ENCODE measurements at places on chromosomes 7 and 10.

DNA sequence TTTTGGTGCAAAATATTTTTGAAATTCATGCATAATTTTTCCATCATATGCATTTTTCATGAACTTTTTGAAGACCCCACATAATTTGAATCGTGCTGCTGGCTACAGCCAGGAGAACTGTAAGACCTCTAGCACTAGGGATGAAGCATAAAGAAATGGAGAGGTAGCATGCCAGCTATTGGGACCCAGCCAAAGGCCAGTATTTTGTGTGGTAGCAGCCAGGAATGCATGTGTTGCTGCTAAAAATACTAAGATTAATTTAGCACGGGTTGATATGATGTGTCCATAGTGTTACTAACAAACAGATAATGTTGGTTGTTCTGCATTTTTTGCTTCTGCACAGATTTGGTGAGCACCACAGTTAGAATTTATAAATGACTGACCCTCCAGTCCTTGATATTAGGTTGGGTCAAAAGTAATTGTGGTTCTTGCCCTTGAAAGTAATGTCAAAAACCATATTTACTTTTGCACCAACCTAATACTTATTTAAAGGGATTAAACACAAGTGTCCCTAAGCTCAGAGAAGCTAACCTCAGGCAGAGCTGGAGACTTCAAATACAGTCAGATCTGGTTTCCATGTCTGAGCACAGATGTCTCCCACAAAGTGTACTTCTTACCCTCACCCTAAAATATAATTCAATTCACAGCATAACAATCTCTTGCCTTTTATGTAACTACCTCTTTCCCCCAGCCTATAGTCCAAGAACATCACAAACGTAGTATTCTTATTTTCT, 54.1 kb upstream of the NPSR1 start:
- DNase-seq = no peak

- DNase-seq = no peak
Observed at GRCh38 chr7:94364816-94365215, 29.9 kb upstream of the COL1A2 start.

DNA sequence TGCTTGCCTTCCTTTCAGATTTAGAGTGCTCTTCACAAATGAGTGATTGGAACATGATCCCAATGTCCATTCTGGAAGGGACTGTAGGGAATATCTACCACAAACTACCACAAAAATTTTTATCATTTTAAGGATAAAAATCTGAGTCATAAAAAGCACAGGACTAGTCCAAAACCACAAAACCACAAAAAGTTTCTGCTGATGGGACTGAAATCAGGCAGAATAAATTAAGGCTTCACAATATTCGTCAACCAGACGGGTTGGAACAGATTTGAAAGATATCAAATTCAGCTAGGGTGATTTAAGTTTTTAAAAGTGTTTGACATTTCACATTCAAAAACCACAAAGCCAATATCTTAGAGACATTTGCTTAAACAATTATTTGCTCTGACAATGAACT, 100.1 kb upstream of the PTN start:
- no peak for DNase-seq

DNA sequence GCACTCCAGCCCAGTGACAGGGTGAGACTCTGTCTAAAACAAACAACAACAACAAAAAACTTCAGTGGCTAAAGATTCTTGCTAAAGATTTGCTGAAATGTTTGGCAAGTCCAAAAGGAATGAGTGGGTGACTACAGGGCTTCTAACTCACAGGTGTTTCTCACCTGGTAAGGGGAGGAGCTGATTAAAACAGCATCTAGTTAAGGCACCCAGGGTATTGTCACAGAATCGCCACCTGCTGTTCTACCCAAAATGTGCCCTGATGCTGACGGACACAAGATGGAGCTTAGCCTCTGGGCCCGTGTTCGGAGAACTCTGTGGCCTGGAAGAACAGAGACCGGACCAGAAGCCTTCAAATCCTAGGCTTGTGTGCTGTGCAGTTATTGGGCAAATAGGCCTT, 336.0 kb upstream of the GALNT17 start:
- no peak for DNase-seq

- DNase-seq = no peak
Observed at GRCh38 chr10:80582286-80582960, 44.7 kb downstream of the SH2D4B start.

DNA sequence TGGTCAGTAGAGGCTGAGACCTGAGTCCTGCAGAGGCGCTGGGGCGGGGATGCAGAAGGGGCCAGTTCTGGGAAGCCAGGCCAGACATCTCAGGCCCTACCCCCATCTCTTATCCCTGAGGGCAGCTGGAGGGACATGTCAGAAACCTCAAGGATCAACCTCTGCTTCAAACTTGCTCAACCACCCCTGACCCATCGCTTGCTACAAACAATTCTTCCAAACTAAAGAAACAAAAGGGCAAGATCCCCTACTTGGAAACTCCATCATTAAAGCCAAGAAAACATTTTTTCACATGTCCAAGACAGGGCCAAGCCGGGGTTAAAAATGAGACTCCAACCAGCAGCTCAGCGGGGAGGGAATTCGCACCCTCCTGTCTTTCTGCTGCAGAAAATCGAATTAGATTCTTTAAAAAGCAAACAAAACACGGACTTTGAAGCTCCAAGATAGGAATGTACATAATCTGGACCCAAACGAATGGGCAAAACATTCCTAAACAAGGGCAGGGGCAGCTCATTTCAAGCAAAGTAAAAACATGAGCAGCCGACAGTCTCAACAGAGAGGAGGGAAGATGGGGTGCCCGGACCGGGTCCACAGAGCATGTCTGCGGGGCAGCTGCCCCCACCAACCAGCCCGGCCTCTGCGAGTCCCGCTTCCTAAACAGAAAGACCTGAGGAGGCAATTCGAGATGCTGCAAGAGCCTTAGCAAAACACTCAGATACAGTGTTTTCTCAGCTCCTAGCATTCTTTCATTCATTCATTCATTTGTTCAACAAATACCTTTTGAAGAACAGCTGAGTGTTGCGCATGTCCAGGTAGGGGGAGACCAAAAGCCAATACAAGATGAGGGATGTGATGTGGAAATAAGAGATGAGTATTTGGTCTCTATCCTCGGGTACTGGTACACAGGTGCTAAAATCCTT, 44.8 kb downstream of the CHST15 start:
- no peak for DNase-seq
